Osteocyte (in vitro differentiated cells): ENCODE measurements at places on chromosomes 3 and 15.

DNA sequence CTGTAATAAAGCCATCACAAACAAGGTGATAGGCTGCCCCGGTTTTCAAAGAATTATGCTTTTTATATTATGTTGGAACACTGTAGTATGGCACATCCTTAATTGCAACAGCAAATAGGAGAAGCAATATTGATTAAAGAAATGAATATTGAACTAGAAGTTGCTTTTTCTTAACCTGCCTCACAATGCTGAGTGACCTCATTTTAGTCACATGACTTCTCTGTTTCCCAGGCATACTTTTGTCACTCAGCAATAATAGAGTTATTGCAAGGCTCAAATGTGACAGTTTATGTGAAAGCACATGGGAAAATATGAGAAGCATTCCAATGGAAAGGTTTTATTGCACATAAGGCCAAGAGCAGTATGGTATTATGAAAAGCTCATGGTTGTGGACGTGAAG lies 400.7 kb downstream of the FGF12 start:
- DNase-seq: no peak

DNA sequence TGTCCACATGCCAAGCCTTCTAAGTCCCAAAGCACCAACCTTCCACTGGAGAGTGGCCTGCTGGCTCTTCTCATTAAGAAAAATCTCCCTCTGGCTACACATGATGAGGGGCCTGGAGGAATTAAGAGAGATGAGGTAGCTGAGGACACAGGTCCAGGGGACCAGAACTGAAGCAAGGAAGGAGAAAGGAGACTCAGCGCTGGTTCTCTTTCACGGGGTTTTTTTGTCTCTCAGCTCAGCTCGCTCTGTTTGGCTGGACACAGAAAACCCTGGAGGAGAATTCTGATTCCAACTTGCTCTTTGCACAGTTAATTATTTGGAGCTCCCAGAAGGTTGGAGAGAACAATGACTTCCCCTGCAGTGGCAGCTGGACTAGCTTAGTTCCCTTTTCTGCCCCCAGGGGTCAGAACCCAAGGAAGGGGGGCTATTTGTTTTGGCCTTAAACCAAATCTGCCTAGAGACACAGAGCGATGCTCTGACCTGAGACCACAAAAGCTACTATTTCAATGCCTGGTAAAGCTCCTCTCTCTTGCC lies 507.6 kb downstream of the FHIT start:
- DNase-seq: no peak

DNA sequence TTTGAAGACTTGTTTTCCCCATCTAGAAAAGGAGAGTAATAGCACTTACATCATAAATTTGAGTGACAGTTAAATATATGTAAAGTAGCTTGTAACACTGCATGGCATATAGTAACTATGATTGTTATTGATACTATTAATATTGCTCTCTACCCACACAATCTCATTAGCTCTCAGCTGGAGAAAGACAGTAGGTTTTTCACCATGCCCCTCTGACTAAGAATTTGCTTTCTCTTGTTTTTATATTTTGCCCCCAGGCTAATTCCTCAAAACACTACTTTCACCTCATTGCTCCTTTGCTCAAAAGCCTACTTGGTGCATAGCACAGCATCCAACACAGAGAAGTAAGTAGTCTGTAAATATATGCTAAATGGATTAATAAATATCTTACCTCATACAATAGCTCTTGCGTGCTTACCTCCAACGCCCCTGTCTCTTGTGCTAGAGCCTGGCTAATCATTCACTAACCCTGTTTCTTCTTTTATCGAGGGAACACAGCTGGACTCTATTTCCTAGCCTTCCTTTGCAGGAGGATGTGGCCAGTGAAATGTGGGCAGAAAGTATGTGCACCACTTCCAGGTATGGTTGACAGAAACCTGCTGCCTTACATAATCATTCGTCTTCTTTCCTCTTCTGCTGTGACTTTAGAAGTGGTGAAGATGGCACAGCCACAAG lies 190.0 kb downstream of the PLCH1 start:
- DNase-seq: no peak

- DNase-seq: no peak
These were observed 231.4 kb upstream of the WNT5A start for GRCh38 chr3:55718521-55718921.

GRCh38 chr3:124563376-124563775 lies 166.9 kb upstream of the UMPS start:
- DNase-seq: no peak

DNA sequence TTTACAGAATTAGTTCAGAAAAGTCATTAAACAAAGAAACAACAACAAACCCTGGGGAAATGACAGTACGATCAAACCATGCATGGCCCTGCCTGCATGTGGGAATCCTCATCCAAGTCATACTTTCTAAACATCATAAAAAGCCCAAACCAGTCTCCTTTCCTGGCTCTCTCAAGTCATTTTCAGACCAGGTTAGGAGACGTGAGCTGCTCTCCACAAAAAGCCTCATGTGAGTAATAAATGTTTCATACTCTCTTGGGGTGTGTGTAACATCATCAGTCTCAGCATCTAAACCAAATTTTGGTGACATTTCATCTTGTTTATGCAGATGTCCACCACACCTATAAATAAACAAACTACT lies 18.9 kb downstream of the GREM1 start:
- DNase-seq: no peak
